NCI-H774 (cell line): ENCODE measurements at places on chromosomes 6 and 20.

GRCh38 chr20:61977419-61977786 is 88.3 kb downstream of the TAF4 start:
- no peak for DNase-seq

GRCh38 chr6:159934181-159934580 is 34.7 kb upstream of the IGF2R start:
- DNase-seq, result no peak

DNA sequence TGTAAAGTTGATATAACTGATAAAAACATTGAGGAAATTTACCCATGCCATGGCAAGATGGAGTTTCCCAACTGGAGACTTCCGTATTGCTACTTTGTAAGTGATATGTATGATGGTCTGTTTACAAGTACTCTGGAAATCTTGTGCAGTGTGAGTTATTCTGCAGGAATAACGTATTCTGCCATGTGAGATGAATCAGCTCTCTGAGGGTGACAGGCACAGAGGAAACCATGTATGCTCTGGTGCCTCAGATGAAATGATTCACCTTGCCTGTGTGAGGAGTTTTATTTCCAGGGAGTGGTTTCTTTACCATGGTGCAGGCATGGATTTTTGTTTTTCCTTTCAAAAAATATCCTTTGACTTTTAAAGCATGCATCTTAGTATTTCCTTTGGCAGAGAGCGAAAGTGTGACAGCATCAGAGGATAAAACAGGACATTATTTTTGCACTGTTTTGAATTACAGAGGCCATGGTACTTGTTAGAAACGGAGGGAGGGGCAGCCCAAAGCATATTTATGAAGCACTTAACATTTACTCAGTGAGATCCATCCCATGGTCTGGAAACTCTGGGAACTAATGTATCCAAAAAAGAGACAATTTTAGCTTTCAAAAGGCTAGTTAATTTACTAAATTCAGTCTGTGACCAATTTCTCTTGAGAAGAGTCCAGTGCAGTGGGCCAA is 36.0 kb upstream of the MTRF1L start:
- no peak for DNase-seq

- no peak for DNase-seq
These were observed 31.8 kb downstream of the CNKSR3 start for GRCh38 chr6:154478701-154479060.

- DNase-seq, result no peak
These were observed 429.6 kb upstream of the JARID2 start for GRCh38 chr6:14816116-14816859.

- no peak for DNase-seq
These were observed 54.8 kb upstream of the MBOAT1 start for GRCh38 chr6:20266851-20267608.

DNA sequence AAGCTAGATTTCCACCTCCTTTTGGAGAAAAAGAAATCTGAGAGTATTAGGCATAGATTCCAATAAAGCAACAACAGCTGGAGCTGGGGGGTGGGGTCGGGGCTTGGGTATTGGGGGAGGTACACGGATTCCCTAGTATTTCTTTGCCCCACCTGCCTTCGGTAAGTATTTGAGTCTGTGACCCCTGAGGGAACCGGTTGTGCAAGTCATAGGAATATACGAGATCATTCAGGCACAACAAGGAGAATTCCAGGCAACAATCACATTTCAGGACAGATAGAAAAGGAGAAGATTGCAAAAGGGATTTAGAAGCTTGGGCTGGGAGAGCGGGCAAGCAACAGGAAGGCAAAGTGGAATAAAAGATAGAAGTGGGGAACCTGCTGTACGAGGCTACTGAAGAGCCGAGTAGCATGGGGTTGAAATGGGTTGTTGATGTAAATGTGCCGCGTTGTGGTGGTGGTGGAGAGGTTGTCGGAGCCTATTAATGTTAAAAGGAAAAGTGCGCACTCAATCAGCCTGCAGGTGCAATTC is 148.9 kb downstream of the BCAS1 start:
- DNase-seq, result no peak

DNA sequence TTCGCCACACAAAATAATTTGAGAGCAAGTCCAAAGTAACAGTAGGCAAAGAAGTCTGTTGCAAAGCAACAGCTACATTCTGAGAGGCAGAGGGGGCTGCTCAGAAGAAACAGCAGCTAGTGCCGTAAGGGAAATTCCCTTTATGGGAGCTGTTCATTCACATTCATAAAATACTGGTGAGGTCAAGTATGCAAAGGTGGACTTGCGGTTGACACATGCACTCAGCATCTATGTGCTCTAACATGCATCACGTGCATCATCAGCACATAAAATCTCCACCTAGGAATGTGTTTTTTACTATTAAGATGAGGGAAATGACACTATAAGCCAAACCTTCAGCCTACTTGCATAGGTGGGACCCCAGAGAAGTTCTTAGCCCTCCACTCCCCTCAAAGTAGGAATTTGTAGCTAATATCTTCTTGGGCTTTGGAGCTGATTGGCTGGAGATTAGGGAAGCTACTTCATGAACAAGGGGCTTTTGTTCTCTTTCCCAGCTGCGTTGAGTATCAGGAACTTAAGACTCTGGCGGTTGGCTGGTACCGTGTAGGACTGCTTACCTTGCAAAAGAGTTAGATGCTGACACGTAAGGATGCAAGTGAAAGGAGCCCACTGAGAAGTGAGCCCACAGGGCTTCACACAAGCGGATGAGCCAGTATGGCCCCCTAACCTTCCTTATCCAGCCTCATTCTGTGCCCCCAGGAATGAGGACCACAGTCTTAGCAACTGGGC is 12.4 kb downstream of the CST3 start:
- DNase-seq, result no peak

DNA sequence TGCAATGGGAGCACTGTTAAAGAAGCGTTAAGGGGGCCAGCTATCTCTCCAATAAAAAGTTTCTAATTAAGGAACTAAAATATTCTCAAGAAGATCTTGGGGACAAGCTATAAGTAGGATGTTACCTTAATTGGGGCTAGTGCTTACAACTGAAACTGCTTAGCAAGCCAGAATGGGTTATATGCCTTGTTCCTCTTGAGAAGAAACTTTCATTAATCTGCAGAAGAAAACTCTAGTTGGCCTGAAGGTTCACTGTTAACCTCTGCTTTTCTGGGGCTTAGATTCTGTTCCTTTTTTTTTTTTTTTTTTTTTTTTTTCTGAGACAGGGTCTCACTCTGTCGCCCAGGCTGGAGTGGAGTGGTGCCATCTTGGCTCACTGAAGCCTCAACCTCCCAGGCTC is 82.2 kb downstream of the BACH2 start:
- DNase-seq, result no peak

DNA sequence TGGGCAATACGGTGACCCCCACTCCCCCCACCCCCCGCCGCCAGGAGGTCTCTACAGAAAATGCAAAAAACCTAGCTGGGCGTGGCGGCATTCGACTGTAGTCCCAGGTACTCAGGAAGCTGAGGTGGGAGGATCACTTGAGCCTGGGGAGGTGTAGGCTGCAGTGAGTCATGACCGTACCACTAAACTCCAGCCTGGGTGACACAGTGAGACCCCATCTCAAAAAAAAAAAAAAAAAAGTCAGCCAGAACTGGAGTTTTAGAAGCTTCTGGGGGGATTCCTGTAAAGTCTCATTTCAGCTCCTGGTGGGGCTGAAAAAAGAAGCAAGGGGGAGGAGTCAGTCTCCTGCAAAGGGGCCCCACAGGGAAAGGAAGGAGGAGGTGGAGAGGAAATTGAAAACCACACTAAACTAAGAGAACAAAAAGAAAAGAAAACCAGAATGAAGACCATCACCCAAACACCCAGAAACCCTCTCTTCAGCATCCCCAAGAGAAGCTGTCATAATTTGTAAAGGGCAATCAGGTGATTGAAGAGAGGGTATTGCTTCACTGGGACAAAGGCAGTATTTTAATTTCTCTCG is 50.4 kb downstream of the NOL4L start:
- DNase-seq, result no peak

- peak; percentile 4 for DNase-seq
These were observed 49.1 kb downstream of the KCNB1 start for GRCh38 chr20:49433333-49433732.

- DNase-seq, result no peak
These were observed 6.9 kb upstream of the SIRPB1 start for GRCh38 chr20:1626528-1627199.

- no peak for DNase-seq
These were observed 285.6 kb downstream of the SAMD5 start for GRCh38 chr6:147793871-147794643.
